SW 1271 (cell line): ENCODE measurements at places on chromosomes 6 and 20.
A peak's percentile ranks its signal among the peaks of the same experiment; 100 is the strongest.

GRCh38 chr20:22904386-22904785 is 130.7 kb upstream of the SSTR4 start:
- DNase-seq = no peak

GRCh38 chr6:28941684-28942448 is 18.1 kb upstream of the TRIM27 start:
- DNase-seq = no peak

DNA sequence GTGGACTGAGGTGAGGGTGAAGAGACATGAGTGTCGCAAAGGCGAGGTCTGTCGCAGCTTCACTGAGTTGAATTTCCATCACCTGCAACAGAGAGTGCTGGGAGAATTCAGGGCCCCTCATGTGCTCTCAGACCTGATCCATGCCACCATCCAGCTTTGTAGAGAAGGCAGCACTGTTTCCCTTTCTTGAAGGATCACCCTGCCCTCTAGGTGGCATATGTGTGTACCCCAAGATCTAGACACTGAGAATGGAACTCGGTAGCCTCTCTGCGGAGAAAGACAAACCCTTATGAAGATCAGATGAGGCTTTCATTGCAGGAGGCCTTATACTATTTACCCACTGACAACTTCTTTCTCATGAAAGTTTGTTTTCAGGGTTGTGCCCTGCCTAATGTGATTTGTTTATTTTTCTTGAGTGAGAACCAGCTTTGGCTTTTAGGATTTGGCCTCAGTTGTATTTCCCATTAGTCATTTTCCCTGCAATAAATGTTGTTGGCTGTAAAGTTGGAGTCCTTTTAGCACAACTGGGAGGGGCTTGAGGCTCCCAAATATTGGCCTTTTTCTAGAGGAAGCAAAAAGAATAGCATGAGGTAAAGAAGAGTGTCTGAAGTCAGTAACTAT is 811.3 kb downstream of the DHX35 start:
- no peak for DNase-seq

DNA sequence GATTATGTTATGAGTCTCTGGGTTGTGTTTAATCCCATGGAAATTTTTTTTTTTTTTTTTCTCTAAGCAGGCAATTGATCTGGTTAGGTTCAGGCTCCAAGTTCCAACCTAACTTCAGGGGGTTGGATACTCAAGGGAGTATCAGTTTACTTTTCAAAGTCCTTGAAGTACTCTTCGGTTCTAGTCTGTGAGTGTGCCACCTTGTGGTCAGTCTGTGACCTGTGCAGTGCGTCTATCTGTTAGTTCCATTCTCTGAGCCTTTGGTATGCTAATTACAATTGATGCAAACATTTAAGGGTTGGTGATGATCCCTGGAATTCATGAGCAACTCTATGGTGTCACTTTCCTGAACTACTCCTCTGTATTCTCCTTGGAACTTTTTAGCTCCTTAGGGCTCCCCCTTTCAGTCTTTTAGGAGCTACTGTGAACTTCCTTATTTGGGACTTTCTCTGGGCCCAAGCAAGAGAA is 342.0 kb downstream of the SOX4 start:
- no peak for DNase-seq

GRCh38 chr20:40331249-40331648 is 357.8 kb downstream of the MAFB start:
- no peak for DNase-seq

DNA sequence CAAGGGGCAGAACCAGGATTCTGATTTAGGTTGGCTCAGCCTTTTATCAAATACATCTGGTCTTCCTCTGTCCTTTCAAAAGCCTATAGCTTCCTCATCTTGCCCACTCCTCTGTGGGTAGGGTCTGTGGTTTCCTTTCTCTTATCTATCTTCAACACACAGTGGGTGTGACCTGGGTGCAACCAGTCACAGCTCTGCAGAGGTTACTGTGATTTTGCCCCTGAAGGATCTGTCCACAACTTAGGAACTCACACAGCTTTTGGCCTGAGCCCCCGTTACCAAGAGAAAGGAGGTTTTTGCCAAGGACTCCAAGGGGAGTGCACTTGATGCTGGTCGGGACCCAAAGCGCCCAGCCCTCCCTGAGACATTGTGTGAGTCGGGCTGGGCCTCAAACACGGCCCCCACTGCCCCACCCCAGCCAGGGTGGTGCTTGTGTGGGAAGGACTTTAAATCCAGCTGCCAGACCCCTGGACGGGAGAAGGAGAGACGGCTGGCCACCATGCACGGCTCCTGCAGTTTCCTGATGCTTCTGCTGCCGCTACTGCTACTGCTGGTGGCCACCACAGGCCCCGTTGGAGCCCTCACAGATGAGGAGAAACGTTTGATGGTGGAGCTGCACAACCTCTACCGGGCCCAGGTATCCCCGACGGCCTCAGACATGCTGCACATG is at the start of gene PI16:
Gene PI16 (plus strand): TSS at position 477 of the 670 bp plus-strand sequence. CDS start 23 bp downstream, at position 500.
- DNase-seq = no peak

- DNase-seq = no peak
Observed at GRCh38 chr6:89379281-89379680, 26.8 kb upstream of the UBE2J1 start.

DNA sequence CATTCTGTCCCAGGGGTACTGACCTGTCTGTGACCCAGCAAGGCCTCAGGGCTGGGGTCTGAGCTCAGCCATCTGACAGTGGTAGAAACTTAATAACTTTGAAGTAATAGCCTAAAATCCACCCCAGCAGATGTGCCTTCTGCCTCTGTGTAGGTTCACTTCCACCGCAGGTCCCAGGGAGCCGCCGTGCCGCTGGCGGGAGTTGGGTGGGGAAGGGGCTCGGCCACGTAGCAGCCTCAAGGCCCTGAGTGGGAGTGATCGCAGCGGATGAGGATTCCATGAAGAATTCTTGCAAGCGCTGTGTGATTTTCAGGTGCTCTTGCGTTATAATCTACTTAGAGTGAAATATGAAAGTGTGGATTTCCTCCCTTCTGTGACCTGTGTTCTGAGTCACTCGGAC is 163.7 kb downstream of the DTNBP1 start:
- no peak for DNase-seq

DNA sequence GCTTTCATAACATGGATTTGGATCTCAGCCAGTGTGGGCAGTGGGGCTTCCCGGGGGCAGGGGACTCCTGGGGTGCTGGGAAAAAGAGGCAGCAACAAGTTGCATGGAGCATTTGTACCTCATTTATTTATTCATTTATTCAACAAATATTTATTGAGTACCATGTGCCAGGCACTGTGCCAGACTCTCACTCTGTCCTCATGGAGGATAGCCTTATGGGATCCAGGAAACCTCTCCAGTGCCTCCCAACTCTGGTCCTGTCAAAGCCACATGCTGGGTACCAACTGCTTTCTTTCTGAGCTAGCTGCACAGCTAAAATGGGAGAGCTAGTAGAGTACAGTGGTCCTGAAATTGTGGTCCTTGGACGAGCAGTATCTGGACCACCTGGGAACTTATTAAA is 87.8 kb upstream of the EPB41L1 start:
- no peak for DNase-seq

GRCh38 chr20:47174456-47175243 is 181.8 kb downstream of the ZMYND8 start:
- DNase-seq = no peak

- no peak for DNase-seq
Observed at GRCh38 chr6:13808801-13809200, 5.6 kb downstream of the MCUR1 start.

- DNase-seq = no peak
Observed at GRCh38 chr6:53244958-53245357, 96.3 kb upstream of the GCM1 start.

DNA sequence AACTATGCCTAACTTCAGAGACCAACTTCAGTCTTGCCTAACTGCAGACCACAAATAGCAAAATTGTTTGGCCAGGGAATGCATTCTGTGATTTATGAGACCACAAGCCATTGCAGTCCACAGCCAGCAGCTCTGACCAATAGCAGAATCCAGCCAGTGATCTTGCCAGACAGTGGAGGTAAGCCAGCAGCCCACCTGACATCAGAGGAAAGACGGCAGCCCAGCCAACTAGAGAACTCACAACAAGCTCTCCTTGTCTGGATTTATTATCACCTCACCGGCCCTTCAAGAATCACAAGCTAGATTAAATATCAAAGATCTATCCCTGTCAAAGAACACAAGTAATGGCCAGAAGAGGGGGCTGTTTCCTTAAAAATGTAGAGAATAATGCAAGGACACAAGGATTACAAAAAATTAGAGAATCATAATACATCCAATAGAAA is 66.5 kb upstream of the SLC35F1 start:
- peak; percentile 38 for DNase-seq

DNA sequence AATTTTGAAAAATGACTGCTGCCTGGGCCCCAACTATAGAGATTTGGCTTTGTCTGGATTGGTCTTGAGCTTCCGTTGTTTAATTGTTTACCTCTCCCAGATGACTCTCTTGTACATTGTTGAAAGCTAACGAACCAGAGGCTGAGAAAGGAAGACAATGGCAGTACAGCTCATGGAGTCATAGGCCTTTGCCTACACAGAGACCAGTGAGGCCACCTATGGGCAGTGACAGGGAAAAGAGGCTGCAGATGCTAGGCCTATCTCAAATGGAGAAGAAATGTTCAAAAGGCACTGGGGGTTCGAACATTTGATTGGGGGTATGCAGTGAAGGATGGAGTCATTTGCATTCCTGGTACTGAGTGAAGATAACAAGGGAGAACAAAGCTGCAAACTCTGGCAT is 29.1 kb downstream of the OPN5 start:
- no peak for DNase-seq

DNA sequence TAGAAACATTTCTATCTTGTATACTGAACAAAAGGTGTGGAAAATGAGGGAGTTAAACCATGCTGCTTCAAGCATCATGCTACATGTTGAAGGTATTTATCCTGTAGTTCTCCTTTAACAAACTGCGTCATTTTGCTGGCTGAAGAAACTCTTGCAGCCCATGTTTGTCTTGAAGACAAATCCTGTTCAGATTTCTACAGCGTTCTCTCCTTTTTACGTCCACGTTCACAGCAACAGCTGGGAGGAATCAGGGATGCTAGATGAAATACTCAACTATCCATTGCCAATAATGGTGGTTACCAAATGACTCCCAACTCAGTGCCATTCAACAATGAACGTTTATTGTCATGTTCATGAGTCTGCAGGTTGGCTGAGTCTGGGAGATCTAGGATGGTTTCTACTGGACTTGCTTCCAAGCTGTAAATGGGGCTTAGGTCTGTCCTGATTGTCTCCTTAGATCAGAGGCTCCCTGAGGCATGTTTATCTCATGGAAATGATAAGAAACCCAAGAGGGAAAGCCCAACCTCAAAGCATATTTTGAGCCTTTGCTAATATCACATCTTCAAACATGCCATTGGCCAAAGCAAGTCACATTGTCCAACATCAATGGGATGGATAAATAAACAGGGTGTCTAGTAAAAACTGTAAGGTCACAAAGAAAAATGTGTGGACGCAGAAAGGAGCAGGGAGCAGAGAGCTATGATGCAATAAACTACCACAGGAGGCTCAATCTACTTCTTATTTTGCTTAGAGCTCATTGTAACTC is 2.7 kb upstream of the PLCB1 start:
- no peak for DNase-seq

GRCh38 chr20:10436053-10436699 is 1.1 kb downstream of the SLX4IP start:
- DNase-seq = no peak

DNA sequence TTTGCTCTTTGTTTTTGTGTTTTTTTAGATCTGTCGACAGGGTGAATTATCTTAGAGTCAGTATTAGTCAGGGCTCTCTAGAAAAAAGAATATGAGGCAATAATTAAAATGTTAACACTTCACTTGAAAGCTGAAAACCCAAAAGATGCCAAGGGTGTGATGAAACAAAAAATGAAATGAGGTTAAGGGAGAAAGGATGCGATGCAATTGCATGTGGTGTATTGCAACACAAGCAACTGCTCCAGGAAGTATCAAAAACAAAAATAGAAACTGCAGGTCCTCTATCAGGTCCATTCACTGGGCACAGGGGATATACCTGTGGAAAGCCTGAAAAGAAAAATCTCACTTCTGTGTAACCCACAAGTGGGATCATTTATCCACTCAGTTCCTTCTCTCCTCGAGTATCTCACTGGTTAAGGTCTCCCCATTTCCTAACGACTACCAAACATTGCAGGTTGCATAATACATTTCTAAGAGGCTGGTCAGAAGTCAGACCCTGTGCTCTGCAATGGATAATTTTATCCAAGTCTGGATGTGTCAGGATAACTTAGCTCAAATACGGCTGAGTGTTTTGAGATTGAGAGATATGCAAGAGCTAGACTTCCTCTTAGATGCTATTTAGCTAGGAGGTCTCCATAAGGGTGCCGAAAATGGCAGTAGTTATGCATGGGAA is 257.7 kb upstream of the GJE1 start:
- DNase-seq = no peak

GRCh38 chr20:25230166-25230831 is 17.6 kb upstream of the PYGB start:
- no peak for DNase-seq

GRCh38 chr6:125255201-125255600 is 46.6 kb downstream of the HDDC2 start:
- DNase-seq = no peak

- DNase-seq = no peak
Observed at GRCh38 chr6:7159790-7160525, 52.2 kb downstream of the RREB1 start.

DNA sequence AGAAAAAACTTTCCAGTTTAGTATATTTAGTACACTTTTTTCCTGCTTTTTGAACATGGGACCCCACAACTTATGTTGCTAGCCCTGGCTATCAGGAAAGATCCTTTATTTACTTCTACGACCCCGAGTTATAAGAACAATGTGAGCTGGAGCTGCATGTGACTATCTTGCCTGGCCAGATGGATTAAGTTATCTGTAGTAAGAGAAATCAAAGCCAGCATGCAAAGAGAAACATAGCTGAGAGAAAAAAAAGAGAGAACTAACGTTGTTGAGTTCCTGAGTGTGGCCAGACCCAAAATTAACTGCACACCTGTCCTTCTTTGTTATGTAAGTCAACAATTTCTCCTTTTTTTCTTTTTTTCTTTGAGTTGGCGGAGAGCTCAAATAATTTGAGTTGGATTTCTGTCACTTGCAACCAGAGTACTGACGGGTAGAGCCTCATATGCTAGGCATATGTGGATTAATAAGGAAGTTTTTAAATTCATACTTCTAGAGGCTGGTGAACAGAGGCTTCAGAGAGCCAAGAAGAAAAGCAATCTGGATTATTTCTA is 219.5 kb downstream of the HACE1 start:
- DNase-seq = no peak

DNA sequence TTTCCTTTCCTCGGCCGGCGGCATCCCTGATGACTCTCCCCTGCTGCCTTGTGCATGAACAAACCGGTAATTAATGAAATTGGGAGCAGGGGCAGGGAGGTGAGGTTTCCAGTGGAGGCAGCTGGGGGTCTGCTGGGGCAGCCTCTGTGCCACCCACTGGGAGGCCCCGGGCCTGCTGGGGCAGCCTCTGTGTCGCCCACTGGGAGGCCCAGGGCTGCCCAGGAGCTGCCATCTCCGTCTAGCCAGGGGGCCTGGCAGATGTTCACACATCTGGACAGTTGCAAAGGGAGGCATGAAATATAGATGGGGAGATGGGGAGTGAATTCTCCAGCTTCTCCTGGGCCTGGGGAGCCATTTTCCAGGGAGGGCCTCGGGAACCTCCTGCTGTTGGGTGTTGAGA is 33.8 kb downstream of the TOX2 start:
- no peak for DNase-seq
